AG09319 (cell line): ENCODE measurements at places on chromosomes 5 and 9.

DNA sequence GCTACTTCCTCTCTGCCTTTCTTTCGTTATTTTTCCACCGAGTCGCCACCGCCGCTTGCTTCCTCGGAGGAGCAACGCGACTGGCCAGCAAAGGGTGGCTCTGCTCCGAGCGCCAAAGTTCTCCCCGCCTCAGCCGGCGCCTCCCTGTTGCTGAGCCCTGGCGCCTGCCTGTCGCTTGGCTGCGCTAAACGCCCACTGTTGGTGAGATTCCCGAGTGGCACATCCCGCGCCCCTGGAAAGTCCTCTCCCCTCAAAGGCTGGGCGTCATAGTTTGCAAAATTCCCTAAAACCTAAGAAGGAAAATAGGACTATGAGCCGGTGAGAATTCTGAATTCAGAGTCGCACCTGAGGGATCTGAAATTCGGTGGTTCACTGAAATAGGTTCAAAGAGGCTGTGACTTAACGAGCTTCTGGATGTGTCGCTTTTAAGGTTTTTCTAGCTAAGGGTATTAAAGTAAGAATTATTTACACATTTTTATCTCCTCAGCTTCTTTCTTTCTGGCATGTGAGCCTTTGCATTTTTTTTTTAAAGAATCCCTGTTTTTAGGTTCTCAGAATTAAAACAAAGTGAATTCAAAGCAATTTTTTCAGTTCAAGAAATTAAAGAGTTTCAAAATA, at the start of gene GRIN3A:
TSS of gene GRIN3A (minus strand) at position 82 of the 618 bp plus-strand sequence. CDS start 668 bp downstream, outside the sequence.
- DNase-seq: no peak

DNA sequence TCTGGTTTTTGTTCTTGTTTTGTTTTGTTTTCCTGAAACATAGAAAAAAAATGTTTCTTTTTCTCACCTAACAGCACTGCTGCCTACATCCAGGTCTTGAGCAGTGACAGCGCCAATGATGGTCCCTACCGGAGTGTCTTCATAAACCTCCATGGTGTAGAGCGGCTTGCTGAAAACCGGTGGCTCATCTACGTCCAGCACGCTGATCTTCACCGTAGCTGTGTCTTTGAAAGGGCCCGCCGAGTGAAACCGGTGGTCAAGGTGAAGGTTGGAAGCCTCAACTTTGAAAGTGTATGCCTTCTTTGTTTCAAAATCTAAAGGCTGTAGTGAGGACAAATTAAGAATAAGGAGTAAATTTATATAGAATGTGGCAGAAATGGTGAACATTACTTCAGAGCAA, 1051.0 kb downstream of the CDH12 start:
- DNase-seq: no peak

DNA sequence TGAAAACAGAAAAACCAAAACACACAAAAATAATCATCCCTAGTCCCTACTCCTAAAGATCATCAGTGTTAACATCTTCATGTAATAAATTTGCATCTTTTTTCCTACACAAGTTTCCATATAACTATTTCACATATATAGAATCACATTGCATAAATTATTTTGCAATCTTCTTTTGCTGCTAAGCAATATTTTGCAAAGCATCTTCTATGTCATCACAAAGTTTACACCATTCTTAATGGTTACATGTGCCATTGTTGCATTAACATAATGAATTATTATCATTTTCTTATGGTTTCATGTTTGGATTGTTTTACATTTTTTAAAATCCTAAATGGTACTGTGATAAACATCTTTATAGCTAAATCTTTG, 17.8 kb downstream of the SH3TC2 start:
- no peak for DNase-seq

GRCh38 chr5:180072556-180072955, 997 bp upstream of the RNF130 start:
- no peak for DNase-seq

DNA sequence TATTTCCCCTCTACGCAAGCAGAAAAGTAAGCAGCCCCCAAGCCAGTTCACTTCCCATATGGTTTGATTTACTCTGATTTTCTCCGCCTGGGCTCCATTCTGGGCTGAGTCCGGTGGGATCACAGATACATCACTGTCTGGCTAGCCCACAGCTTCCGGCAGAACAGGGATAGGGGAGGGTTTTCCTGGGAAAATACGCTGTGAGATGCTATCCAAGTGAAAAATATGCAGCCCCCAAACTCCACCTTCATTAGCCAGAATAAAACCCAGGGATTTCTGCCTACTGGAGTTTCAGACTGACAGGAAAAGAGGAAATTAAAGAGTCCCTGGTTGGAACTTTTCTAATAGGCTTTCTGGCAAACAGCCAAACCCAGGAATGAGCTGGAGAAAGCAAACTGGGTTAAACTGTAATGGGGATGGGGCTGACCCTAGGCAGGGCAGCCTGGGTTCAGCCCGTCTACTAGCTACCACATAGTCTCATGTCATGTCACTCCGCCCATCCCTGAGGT, 16.9 kb upstream of the NIPAL4 start:
- DNase-seq: no peak

DNA sequence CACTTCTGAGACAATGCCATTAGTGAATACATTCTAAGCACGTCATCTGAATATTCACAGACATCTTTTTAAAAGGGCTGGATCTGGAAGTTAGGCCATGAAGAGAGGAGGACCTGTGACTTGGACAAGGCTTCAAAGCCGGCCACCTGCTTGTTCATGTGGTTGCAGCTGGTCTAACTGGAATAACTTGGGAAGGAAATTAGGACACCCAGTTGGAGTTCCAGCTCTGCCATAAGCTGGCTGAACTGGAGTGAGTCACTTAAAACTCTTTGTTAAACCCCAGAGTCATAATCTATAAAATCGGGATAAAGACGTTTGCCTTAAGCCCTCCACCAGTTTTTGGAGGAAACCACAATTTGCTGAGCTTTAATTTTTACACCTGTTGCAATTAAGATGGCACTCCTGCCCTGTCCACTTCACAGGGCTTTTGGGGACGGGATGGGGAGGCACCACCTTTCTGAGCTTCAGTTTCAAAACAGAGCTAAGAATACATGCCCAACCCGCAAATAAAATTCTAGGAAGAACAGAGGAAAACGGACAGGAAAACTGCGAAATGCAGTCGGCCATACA, 536 bp upstream of the STX17 start:
- no peak for DNase-seq

GRCh38 chr5:72194846-72195245, 87.6 kb downstream of the MAP1B start:
- DNase-seq: no peak

DNA sequence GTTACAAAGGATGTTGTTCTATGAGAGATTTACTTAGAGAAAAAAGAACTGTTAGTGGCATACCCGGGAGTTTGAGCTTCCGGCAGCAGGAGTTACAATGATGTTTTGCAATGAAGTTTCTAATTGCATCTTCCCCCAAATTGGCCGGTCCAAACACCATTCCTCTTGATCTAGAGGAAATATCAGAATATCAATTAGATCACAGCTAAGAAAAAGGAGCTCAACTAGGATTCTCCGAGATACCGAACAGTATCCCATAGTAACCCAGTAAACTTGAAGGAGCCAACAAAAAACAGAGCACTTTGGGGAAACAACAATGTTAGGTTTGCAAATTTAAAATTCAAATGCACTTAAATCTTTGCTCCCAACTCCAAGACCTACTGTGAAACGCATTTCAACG, 159.5 kb downstream of the TRPM6 start:
- DNase-seq: no peak
